ENCODE measurements at places on chromosomes 3 and 15.

DNA sequence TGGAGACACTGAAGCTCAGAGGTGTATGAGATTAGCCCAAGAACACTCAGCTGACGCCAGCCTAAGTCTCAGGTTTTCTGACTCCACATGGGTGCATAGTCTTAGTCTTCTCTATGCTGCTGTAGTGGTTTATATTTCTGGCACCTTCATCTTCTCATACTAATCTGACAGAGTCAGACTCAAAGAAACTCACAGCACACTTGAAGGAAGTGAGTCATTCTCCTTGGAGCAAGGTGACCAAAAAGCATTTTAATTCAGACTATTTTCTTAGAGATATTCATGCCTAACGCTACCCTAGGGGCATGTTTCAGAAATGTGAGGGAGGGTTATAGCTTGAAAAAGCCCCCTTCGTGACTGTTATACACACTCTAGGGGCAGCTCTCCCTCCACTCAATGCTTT is 775.3 kb upstream of the ARPP21 start:
- no peak for DNase-seq

DNA sequence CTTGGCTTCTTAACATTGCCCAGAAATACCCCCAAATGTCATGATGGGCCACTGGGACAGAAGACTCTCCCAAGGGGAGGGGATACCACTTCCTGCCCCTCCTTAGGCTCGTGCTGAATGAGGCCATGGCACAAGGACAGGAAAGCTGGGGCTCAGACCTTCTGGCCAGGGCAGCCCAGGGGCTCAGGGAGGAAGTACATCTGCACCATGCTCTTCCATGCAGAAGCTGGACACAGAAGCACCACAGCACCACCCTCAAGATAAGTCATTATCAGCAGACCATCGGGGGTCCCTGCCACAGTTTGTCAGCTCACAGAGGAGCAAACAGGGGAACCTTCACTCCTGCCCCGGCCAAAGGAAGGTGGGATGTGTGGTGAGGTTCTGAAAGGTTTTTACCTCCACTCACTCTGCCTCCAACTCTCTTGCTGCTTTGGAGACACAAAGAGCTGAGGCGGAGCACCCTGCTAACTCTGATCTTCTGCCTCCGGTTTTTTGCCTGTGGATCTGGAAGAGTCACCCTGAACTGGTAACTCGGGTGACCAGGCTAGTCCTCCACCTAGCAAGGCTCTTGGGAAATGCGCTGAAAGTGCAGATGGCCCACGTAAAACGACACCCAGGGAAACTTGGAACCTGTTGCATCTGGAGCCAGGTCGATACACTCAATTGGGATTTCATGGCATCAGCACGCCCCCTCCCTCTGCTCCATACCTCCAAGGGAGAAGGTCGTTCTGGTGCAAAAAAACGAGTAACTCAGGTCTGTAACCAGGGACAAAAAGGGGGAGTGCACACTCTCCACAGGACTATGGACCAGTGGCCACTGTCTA is 8.3 kb downstream of the BMF start:
- peak; percentile 64 for DNase-seq

- no peak for DNase-seq
These were observed 273.1 kb downstream of the UACA start for GRCh38 chr15:70490148-70490837.

DNA sequence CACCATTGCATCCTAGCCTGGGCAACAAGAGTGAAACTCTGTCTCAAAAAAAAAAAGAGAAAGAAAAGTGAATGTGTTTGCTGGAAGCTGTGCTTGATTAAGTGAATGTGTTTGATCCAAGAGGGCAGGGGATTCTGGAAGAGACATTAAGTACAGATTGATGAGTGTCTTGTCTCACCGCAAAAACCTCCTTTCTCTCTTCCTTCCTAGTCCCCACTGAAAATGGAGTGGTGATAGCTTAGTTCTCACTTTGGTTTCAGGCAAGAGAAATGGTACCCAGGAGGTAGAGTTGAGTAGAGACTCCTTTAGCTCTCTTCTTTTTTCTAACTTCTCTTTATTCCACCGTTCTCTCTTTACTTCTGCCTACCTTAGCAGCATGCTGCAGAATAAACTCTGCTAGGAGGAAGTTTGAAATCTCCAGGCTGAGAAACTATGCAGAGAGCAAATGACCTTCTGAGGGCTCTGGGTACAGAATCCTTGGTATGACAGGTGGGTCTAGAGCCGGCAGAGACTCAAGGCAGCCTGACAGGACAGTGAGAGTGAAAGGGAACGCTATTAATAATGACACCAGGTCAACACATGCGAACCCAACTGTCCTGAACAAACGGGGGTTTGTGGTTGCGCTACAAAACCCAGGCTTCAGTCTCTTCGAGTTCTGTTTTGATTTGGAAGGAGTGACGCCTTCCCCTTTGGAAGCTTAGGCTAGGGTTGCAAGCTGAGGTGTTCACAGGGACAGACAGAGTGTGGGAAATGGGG is 74.9 kb downstream of the SMAD3 start:
- DNase-seq: no peak

DNA sequence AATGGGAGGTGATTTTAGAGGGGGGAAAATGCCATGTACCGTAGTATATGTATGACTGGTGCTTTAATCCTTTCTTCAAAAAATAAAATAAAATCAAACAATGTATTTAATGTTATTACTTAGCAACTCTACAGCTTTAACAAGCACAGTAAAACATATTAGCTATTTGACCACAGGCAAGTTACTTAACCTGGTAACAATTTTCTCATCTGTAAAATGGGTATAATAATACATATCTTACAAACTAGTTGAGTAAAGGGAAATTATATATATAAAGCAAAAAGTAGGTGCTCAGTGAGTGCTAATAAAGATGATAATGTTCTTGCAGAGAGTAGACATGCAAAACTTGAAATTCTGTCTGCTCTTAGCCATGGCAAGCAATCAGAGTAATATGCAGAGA is 27.9 kb downstream of the SSR3 start:
- no peak for DNase-seq

- DNase-seq: no peak
These were observed 46.2 kb downstream of the CTDSPL start for GRCh38 chr3:37907906-37908305.

DNA sequence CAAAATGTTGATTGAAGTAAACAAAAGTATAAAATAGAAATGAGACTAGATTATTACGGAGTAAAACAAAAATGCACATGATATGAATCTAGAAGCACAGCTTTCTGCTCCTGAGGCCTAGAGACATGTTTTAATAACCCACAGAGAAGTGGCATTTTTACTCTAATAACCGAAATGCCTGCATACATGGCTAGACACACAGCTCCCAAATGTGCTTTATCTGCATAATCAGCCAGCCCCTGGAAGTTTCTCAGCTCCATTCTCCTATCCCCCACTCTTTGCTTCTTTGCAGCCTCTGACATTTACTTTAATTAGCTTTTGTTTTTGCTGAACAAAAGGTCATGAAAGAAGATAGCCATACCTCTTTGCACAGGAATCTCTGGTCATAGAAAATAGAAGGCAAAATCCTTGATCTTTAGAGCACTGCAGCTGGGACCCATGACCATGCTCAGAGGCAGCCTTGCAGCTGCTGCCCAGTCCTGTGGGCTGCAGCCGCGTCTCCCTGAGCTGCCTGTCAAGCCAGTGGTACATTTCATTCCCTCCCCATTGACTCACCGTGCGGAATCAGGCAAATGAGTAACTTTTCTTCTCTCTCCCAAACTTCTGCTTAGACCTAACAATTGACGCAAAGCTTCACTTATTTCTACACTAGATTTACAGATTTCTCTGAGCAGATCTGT is at the start of gene VEPH1:
Gene VEPH1 (minus strand): TSS at position 501 of the 680 bp plus-strand sequence. CDS start 8,067 bp downstream, outside the sequence.
- no peak for DNase-seq

GRCh38 chr15:28006116-28006905 is 92.8 kb downstream of the OCA2 start:
- no peak for DNase-seq

GRCh38 chr3:65485826-65486469 is 552.8 kb downstream of the MAGI1 start:
- DNase-seq: no peak

- no peak for DNase-seq
These were observed 60.6 kb downstream of the ALCAM start for GRCh38 chr3:105427332-105427731.

DNA sequence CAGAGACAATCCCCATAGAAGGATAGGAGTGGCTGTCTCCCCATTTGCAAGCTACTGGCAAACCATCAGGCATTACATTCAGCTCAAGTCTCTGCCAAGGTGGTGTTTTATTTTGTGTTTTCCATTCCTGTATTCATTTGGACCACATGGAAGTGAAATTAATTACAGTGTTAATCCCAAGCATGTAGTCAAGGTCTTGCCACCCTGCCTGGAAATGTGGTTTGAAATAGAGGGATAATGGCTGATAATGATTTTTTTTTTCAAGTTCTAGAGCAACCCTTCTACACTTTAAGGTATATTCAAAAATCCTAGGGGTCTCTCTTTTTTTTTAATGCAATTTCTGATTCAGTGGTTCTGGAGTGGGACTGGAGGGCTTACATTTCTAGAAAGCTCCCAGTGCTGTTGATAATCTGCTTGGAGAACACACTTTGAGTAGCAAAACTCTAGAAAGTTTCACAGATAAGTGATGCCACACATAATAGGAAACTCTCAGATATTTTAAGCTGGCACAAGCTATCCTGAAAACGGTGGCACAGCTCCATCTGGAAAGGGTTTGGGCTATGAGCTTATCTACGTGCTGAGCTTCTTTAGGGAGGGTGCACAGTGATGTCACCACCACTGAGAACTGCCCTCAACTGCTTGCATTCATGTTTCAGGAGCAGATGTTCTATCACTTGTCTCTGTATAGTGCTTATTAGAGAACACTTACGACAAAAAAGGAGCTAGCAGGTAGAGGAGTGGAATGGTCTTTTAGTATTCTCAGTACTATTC is 140.1 kb upstream of the IL12A start:
- no peak for DNase-seq

DNA sequence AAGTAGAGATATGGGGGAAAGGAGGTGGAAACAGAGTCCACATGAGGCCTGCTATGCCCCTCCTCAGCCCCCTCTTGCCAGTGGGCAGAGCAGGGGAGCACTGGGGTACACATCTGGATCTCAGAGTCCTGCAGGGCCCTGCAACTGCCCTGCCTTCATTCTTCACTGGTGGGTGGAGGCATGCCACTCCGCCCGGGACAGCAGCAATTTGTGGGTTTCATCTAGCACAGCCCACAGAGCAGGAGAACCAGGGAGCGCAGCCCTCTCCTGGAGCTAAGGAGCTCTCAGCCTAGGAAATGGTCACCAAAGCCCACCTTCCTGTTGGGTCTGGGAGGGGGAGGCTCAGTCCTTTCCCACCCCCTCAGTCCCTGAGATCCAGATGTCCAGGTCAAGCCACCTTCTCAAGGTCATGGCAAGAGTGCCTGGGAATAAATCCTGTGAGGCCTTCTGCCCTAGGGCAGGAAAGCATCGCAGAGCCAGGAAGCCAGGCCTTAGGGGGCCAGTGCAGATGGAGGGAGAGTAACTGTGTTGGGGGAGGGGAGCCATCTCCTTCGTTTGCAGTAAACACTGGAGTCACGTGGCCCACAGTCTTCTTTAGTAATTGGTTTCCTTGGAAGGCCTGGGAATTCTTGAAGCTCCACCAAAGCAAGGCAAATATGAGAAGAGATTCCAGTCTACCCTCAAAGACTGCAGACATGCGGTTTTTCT is 31.0 kb downstream of the ANP32A start:
- DNase-seq: no peak

- DNase-seq: no peak
These were observed 105.6 kb downstream of the ARNT2 start for GRCh38 chr15:80509800-80510199.

GRCh38 chr3:122987736-122988319 is 39.7 kb downstream of the SEMA5B start:
- DNase-seq: no peak

GRCh38 chr15:70066004-70066403 is 31.7 kb downstream of the TLE3 start:
- DNase-seq: no peak

- peak; percentile 93 for DNase-seq
These were observed 28.0 kb downstream of the PTPN9 start for GRCh38 chr15:75551091-75551490.

GRCh38 chr3:132317229-132317948 is at the start of gene ACP3:
Gene ACP3 (plus strand): TSS chr3:132317407. CDS start chr3:132317457, 50 bp downstream.
- DNase-seq: peak; percentile 82

DNA sequence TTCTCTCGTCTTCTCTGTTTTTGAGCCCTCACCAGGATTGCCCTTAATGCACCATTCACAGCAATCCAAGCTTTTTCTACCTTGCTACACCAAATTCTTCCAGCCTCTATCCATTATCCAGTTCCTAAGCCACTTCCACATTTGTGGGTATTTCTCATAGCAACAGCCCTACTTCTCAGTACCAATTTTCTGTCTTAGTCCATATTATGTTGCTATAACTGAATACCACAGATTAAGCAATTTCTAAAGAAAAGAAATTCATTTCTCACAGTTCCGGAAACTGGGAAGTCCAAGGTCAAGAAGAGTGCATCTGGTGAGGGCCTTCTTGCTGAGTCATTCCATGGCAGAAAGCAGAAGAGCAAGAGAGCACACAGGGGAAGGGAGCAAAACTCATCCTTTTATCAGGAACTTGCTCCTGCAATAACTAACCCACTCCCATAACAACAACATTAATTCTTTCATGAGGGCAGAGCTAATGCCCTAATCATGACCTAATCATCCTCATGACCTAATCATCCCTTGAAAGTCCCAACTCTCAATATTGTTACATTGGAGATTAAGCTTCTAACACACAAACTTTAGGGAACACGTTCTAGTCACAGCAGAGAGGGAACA is 9.7 kb upstream of the EIF1B start:
- peak; percentile 96 for DNase-seq

- no peak for DNase-seq
These were observed 190.2 kb downstream of the KLF13 start for GRCh38 chr15:31516874-31517273.

- no peak for DNase-seq
These were observed 296.9 kb upstream of the AGTR1 start for GRCh38 chr3:148400754-148401153.

DNA sequence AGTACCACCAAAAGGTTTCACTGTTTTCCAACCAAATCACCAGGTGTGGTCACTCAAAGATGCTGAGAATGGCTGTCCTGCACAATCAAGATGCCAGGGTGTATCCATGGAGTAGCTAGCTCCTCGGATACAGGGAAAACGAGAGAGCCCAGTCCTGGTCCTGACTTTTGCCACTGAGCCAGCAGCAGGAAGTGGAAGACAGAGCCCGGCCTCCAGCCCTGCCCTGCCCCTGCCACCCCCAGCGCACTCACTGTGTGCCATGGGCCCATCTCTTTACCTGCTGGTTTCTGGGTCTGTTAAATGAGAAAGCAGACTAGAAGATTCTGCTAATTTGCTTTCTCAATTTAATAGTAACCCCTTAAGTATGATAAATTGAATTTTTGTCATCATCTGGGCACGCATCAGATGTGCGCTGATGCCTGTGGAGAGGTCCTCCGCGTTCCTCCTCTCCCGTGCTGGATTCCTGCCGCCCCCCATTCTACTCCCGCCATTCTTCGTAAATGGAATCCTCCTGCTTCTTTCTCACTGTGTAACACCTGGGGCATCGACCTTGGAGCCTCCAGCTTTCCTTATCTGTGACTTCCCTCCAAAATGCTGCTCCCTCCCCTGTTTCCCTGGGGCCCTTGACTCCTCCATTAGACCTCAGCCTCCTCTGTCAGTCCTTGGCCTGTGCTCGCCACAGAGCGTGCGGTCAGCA is 18.0 kb downstream of the TNFAIP8L3 start:
- no peak for DNase-seq

GRCh38 chr3:176523114-176523513 is 674.2 kb downstream of the TBL1XR1 start:
- no peak for DNase-seq
